ENCODE measurements at places on chromosomes 1 and 21. TPM values are rescaled to one million over a fixed set of nuclear protein-coding genes. Genes with fewer than 3 reads are reported as not detected.
A peak's percentile ranks its signal among the peaks of the same experiment; 100 is the strongest.

DNA sequence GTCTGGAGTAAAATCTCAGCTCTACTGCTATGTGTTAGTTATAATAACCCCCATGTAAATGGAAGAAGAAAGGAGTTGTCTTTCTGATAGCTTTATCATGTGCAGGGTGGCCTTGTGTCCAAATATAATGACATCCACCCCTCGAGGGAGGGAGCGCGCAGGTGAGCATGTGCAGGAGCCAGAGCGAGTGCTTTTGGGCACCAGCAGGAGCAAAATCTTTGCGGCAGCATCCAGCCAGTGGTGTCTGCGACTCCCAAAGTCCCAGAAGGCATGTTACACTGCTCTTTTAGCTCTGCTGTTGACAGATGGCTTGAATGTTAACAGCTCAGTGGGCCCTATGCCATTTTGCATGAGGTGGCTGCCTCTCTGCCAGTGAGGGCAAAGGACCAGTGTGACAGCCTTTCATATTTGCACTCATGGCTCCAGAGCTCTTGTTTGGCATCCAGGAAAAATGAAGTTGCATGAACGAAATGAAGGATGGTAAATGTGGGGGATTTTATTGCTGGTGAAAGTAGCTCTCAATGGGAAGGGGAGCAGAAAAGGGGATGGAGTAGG is 146.7 kb downstream of the HMCN1 start:
- DNase-seq: no peak

DNA sequence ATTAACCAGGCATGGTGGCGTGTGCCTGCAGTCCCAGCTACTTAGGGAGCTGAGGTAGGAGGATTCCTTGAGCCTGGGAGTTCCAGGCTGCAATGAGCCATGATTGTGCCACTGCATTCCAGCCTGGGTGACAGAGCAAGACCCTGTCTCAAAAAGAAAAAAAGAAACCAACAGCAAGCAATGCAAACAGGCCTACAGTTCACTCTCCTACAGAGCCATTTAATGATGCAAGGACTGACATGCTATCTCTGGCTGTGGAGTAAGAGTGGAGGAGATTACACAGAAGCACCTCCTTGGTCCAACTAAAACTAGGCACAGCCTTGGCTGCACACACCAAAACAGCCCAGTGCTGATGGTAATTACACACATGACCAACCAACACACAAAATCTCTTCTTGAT is 127.5 kb upstream of the SOD1 start:
- DNase-seq: no peak

- no peak for DNase-seq
These were observed 5.7 kb downstream of the PRDM15 start for GRCh38 chr21:41873426-41873825.

- no peak for DNase-seq
These were observed 12.4 kb upstream of the C2CD2 start for GRCh38 chr21:41966041-41966833.

DNA sequence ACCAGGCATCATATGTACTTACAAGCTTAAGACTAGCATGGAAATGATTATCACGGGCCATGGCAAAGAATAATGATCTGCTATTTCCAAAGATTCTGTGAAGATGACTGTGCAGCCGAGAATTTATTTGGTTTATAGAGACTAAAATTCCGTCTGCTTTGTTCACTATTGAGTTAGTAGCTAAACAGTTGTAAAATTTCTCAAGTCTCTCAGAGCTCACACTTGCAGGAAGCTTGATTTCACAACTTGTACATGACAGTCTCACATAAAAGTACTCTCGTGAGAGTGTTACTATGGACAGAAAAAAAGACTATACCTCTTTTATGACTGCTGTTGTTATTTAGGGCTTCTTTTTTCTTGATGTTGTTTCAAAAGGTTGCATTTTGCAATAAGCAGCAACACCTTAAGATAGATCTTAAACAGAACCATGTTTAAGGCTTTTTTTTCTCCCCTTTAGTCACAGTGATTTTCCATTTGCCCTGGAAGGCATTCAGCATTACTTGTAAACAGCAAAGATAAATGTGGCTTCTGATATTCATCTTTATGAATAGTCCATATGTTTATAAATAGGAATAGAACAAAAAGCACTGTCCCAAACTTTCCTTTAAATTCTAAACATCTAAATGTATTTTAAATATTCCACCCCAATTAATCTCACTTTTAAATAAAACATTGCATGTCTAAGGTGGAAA is 24.8 kb downstream of the ST6GALNAC5 start:
- DNase-seq: no peak

DNA sequence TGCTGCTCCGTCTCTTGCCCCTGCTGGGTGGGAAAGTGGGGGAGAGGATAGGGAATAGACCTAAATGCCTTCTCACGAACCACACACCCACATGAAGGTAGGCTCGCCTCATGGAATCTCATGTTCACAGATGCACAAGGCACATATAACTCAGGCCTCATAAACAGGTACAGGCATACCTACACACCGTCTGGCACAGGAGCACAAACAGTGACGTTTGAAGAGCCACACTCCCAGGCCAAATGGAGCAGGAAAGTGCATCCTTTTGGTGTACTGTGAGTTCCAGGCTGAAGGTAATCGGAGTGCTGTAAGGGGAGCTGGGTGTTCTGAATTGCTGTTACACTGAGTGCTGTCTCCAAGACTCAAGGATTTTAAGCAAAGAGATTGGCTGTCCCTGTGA is 13.1 kb downstream of the UTP11 start:
- no peak for DNase-seq

DNA sequence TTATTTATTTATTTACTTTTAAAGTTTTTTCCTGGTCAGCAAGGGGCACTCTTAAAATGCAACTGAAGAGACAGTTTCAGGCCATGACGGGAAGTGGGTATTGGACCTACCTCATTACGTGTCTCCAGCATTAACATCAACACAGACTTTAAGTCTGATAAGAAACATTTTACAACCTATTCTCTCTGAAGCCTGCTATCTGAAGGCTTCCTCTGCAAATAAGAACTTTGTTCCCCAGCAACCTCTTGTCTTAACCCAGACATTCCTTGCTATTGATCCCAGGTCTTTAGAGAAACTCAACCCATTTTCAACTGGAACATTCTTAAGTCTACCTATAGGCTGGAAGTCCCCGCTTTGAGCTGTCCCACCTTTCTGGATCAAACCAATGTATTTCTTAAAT is 258.3 kb upstream of the TMPRSS15 start:
- DNase-seq: no peak

DNA sequence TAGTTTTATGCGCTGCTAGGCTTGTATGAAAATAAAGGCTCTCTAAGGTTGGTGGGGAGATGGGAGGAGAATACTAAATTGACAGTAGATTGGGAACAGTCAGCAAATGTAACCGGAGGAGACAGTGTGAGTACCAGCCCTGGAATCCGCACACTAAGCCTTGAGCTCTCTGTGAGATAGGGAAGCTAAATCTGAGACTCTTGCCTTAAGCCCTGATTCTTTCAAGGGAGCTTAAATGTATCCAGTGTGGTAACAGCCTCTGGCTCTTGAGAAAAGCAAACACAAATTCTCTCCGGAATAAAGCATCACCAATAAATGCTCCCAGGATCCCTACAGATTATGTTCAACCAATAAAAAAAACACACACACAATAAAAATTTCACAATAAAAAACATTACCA is 33.0 kb upstream of the PDPN start:
- no peak for DNase-seq

DNA sequence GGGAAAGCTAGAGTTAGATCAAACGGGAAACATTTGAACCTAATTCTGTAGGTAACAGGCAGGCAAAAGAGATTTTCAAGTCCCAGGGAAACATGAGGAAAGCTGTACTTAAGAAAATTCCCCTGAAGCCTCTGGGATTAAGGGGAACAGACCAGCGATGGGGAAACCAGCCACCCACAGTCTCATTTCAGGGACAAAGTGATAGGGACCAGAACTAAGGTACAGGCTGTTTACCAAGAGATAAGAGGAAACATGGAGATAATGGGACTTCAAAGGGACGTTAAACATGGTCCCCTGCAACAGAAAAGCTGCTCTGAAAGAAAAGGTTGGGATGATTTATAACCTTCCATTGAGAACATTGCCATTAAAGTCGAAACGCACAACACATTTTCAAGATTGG is 84.4 kb downstream of the NTPCR start:
- DNase-seq: no peak

DNA sequence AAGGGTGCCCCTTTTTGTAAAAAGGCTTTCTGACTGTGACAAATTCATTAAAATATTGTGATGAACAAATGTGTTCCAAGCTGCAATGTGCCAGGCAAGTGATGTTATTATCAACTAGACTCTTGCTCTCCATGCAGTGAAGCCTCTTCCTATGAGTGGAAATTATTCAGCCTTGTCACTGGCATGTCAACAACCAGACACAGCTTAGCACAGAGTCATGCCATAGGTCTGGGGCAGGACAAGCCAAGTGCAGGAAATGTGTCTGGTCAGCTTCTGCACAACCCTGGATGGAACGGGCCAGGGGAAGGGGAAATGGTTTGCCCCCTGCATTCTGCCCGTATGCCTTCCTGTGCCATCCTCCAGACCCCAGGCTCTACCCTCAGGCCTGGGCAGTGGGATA is 27.4 kb upstream of the GJA5 start:
- no peak for DNase-seq

DNA sequence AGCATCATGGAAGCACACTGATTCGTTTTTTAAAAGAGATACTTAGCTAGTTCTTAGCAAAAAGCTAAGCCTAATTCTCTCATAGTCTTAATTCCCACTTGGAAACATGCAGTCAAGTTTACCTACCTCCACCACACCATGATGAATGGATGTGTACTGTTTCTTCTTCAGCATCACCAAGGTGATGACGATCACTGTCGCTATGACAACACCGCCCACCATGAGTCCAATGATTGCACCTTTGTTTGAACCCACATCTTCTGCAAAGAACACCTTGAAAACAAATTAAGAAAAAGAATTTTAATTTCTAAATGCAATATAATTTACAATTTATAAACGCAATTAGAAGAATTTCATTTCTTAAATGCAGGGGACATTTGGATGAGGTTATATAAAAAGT is 156.8 kb downstream of the GABPA start:
- DNase-seq: peak; percentile 29

DNA sequence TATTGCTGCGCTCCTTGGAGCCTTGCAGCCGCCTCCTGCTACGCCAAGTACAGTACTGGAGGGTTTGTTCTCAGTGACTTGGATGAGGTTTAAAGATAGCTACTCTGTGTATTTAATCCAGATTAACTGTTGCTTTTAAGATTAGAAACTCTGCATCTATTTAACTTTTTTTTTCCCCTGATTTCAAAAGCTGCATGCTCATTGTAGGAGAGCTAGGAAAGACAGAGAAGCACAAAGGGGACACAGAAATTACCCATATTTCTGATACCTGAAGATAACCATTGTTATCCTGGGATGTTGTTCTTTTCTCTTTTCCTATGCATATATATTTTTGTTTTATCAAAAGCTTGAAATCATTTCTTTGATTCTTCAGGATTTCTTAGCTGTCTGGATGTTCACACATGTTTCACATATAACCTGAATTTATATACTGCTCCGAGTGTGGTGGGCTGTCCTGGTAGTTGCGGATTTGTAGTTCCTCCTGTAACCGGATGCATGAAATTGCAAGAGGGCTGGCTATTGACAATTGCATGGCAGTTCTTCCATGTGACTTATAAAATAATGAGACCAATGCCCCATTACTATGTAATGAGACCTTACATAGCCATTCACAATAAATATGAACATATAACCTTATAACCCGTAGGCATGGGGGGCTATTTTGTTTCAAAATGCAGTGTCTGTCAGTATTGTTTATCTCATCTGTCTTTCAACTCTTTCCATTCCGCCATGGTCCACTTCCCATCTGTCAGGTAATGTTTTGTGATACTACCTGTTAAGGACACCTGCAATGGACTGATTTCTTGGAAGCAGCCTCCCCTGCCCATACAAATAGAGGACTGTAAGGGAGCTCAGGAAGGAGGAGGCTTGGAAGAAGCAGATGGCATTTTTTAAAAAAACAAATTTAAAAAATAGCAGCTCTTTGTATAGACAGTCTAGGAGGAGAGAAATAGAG is 1.4 kb downstream of the RAVER2 start:
- DNase-seq: no peak

- DNase-seq: no peak
These were observed 611.7 kb downstream of the NUF2 start for GRCh38 chr1:163933437-163933836.

The PROX1 gene
- 0.17 TPM for total RNA-seq

The SPRR2G gene
- total RNA-seq: not detected

The PLD5 gene
- total RNA-seq: not detected

The LYPLA2 gene
- total RNA-seq: 70.5 TPM
